NCI-H2171 (cell line): ENCODE measurements at places on chromosomes 3 and 15.

GRCh38 chr15:67253549-67254237, 768 bp downstream of the AAGAB start:
- DNase-seq, result no peak

DNA sequence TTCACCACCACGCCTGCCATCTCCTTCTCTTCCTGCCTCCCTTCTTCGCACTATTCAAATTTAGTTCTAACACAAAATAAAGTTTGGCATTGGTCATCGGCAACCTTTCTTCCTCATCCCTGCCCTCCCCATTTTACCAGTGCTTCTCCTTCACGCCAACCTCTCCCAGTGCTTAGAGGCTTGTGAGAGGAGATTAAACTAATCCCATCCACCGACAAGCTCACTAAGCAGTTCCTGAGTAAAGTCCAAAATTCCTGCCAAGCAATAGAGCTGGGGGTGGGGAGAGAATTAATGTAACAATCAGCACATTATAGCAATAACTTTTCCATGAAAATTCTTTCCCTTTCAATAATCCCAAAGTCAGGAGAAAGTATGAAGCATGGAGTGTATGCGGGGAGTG, 157.4 kb upstream of the GMNC start:
- no peak for DNase-seq

GRCh38 chr3:120147072-120147871, 53.0 kb upstream of the GSK3B start:
- no peak for DNase-seq

- peak; percentile 67 for DNase-seq
These were observed 75.3 kb upstream of the PRR20G start for GRCh38 chr3:127363171-127363570.

GRCh38 chr15:75203017-75203907, 1.6 kb downstream of the C15orf39 start:
- no peak for DNase-seq

DNA sequence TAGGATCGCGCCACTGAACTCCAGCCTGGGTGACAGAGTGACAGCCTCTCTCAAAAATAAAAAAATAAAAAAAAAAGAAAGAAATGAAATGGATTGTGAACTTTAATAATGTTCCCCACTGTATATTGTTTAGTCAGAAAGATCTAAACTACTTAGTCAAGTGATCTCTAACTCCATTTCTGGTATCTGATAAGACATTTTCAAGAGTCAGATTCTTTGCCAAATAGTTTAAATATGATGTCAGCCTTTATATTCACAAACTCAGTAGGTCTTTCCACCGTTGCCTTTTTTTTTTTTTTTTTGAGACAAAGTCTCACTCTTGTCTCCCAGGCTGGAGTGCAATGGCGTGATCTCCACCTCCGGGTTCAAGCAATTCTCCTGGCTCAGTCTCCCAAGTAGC, 29.0 kb upstream of the OSBPL11 start:
- DNase-seq, result no peak

GRCh38 chr3:54159917-54160316, 37.6 kb downstream of the CACNA2D3 start:
- no peak for DNase-seq

GRCh38 chr15:99433757-99434450, 131.9 kb upstream of the MEF2A start:
- no peak for DNase-seq

- no peak for DNase-seq
These were observed 11.6 kb upstream of the SLC6A20 start for GRCh38 chr3:45807681-45808540.

DNA sequence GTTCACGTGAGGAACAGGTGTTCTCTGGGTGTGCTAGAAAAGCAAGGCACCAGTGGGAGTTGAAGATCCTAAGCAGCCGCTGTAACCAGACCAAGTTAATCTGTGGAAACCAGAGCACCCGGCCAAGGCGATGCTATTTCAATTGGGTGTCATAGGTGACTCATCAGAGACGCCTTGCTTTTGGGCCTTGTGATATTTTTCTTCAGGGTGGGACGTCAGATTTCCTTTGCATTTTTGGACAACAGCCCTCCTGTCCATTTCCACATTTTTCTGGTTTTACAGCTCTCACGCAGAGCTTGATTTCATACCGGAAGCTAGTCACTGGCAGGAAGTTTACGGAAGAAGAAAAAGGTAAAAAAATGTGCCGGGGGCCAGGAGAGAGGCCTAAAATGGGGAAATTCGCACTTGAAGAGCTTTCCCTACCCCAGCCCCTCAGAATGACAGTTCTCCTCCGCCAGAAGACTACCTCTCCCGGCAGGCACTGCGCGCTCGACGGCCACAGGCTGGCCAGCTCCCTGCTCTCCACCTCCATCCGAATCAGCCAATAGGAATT, 471 bp upstream of the KBTBD8 start:
- no peak for DNase-seq

DNA sequence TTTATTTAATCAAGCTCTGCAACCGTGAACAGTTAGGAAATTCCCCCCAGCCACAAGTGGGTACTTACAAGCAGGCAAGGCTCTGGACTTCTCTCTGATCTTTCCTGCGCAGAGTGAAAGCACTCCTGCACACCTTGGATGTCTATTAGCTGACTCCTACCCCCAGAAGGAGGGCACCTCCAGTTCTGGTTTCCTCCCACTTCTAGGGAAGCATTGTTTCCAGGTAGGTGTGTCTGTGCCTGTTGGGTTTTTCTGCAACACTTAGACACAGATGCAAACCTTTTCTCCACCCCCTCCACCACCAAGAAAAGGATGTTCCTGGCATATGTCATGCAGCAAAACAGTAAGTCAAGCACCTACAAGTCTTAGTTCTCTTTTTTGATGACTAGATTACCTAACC, at the start of gene ZBED2:
Gene ZBED2 (minus strand): TSS at position 115 of the 400 bp plus-strand sequence. CDS start 1,145 bp downstream, outside the sequence.
- DNase-seq, result no peak

DNA sequence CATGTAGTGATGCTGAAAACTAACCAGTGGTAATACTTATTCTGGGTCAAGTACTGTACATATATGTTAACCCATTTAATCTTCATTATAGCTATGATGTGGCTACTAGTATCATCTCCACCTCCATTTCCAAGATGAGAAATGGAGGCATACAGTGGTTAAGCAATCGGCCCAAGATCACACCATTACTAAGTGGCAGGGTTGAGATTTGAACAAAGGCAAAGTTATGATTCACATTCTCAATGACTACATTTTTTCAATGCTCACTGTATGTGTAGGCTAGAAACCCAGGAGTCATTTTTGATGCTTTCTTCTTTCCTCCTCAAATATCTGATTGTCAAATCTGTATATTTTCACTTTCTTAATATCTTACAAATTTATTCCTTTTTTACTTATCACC, 30.2 kb downstream of the ABI3BP start:
- no peak for DNase-seq

GRCh38 chr3:185632996-185633395, 46.9 kb downstream of the SENP2 start:
- no peak for DNase-seq

DNA sequence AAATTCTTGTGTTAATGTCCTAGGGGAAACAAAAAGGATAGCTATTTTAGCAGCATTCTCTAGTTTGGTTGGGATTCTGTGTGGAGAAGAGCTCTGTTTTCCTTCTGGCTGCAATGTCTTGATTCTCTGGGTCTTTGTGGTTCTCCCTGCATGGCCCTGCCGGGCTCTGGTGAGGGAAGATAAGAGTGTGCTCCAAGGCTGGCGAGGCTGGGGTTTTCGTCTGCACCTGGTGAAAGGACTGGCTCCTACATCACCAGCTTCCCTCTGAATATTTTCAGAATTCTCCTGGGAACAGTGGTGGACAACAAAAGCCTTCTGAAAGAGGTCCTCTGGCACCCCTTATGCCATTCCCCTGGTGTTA, 38.1 kb upstream of the SFMBT1 start:
- DNase-seq, result no peak

DNA sequence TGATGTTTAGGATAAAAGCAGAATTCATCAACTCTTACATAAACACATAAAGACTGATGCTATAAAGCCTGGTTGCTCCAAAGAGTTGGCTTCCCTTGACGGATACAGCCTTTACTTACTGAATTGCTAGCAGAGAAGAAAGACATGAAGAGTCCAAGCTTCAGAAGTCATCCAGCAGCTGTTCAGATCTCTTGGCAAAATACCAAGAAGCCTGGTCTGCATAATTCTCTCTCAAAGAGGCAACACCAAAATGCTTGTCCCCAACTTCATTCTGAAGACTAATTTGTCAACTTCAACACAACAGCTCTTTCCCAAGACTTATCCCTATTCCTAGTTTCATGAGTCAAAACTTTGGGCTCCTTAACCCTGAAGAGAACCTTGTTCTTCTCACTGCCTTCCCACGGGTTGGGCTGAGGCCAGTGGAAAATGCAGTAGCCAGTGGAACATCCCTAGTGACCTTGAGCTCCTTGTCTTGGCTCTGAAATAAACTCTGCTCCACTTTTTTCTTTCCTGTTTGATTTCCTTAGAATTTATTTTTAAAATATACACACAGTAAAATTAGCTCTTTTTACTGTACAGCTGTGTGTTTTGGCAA, 119.2 kb upstream of the THBS1 start:
- no peak for DNase-seq

DNA sequence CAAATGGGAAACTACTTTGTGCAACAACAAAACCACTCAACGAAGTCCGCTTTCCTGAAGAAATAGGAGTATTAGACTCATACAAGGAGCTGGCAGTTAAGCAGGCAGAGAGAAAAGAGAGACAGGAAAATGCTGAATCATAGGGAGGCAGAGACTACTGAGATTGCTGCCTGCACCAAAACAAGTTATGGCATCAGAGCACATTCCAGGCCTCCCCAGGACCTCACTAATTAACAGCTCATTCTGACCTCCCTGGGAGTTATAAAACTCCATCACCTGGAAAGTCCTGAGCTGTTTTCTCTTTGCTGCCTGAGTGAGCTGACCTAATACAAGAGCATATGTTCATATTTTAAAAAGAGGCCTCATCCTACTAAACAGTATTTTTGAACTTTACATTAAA, 741.0 kb downstream of the MCTP2 start:
- no peak for DNase-seq

DNA sequence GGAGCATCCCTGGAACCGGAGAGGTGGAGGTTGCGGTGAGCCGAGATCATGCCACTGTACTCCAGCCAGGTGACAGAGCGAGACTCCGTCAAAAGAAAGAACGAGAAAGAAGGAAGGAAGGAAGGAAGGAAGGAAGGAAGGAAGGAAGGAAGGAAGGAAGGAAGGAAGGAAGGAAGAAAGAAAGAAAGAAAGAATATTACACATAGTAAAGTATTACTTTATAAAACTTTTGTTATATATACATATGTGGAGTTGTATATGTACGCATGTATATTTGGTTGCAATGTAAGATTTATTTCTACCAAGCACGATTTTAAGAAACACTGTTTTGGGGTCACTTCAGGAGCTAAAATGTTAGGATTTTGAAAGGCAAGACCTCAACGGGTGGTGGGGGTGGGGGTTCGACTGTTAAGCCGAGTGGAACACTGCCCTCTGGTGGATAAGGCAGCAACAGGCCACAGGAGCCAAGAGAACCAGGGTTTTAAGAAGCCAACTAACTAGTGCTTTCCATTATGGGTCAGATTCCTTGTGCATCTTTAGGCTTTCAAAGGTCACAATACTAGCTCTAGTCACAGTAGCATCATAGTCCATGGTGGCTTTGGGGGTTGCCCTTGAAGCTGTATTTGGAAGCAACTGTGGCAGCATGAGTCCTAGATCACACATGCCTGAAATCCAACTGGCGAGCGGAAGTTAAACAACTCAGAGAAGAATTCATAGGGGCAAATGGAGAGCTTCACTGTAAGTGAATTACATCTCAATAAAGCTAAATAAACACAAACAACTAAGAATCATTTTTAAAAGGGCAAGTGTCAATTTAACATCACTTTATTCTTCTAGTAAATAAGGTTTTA, 22.5 kb downstream of the GLB1 start:
- peak; percentile 17 for DNase-seq

DNA sequence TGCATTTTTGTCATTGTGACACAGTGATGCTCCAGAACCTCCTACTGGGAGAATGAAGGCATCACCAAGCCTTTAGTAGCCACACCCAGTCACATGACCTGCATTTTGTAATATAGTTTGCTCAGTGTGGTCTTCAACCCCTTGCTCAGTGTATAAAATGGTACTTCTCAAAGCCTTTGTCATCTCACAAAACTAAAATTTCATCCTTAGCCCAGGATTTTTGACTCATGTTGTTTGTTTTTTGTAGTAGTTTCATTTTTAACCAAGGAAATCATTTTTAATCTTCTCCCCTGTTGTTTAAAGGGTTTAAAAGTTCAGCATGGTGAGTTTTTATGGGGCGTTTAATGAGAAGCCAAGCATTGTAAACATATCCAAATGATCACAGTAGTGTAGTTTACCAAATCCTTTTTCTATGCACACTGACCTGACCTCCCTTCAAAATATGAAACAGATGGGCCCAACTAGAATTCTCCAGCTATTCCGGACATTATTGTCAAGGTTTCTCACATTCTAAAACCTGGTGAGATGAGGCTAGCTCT, 123.5 kb upstream of the IL12A start:
- DNase-seq, result no peak

- no peak for DNase-seq
These were observed 522 bp downstream of the PDZRN3 start for GRCh38 chr3:73624017-73624820.

DNA sequence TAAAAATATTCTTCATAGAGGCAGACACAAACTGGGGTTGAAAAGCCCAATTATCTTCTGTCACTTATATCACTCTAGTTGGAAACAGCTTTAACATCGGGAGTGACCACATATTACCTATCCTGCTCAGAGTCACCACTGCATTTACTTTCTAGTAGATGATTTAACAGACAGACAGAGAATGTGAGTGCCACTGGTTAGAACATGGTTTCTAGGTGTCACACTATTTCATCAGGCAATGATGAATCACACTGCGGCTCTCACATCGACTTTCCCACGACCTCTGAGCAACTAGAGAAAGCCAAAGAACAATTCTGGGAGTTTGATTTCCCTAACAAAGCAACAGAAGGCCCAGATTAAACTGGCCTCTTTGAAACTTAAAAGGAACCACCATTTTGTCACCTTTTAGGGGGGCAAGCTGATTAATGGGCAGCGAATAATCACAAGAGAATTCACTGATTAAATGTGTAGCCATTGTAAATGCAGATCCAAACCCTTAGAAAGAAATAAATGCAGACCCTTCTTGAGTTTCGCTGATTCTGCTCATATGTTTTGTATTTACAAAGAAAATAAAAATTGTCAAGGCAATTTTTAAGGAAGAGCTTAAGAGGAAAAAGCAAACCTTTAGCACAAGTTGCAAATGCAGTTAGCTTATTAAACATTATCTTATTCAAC, 112.6 kb upstream of the KBTBD8 start:
- DNase-seq, result no peak

- no peak for DNase-seq
These were observed 14.0 kb downstream of the CSNK1G1 start for GRCh38 chr15:64341961-64342360.

DNA sequence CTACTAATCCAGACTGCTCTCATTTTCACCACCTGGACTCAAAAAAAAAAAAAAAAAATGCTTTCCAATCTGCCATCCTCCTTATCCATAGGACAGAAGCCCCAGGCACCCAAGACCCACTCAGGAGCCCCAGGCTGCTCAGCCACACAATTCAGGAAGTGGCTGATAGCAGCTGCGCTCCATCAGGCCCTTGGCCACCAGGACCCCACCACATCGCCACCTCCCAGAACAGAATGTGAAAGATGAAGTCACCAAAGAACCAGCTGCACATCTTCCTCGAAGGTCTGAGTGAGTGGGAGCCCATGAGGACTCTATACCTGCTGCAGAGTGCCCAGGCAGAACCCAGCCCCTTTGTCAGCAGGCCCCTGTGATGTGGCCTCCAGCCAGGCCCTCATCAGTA, 19.5 kb downstream of the POC1A start:
- DNase-seq, result no peak
